Activated naive CD8-positive, alpha-beta T cell treated with anti-CD3 and anti-CD28 coated beads, Interleukin-2, amount 10 ng/mL, durations not matched to agents 7 days and 5 days (primary cell): ENCODE measurements at places on chromosomes 7 and 10.

DNA sequence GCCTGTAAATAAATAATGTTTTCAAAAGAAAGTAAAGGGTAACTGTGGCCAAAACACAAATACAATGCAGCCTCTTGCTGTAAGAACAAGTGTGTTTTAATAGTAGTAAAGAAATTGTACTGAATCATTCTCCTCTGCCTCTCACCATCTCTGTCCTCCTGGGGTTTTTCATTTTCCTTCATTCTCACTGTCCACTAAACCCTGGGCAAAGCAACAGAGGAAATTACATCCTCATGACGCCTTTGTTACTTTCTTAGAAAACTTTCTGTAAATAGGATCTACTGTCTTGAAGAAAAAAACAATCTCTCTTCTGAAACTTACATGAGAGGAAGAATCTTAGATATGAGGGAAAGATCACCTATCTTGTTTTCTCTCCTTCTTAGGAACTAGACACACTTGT is 54.6 kb downstream of the ASB4 start:
- H3K36me3 ChIP-seq, result no peaks in the 10 kb centered on the region
- no peak for DNase-seq
- H3K4me3 ChIP-seq, result no peak overlapping the region
- peaks cover 6% of the 10 kb centered on the region for H3K27me3 ChIP-seq

GRCh38 chr10:72616716-72617115 is 9.2 kb downstream of the MICU1 start:
- no peak overlapping the region for H3K4me3 ChIP-seq
- H3K27ac ChIP-seq, result no peak overlapping the region
- H3K36me3 ChIP-seq, result peaks cover 20% of the 10 kb centered on the region
- DNase-seq, result no peak
- peaks cover 6% of the 10 kb centered on the region for H3K4me1 ChIP-seq
- no peaks in the 10 kb centered on the region for H3K27me3 ChIP-seq

DNA sequence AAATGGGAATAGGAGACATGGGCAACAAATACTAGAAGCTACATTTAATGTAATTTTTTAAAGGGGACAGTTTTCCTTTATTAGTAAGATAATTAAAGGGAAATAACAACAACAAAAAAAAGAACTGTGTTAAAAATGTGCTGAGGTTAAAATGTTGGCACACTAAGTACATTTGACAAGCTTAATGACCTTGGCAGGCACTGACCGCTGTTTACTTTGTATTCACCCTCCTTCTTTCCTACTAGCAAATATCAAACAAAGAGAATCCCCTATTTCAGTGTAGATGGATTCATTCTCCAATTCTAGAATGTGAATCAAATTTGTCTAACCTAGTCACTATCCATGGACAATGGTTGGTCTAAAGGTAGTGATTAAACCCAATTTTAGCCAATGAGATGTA is 77.5 kb upstream of the TOMM7 start:
- H3K27ac ChIP-seq, result no peak overlapping the region
- peaks cover 7% of the 10 kb centered on the region for H3K4me1 ChIP-seq
- H3K36me3 ChIP-seq, result peaks cover 4% of the 10 kb centered on the region
- H3K4me3 ChIP-seq, result no peak overlapping the region

GRCh38 chr7:107138696-107139420 is 29.9 kb upstream of the HBP1 start:
- peaks cover 12% of the 10 kb centered on the region for H3K27me3 ChIP-seq
- no peak overlapping the region for H3K27ac ChIP-seq
- no peak overlapping the region for H3K4me3 ChIP-seq

DNA sequence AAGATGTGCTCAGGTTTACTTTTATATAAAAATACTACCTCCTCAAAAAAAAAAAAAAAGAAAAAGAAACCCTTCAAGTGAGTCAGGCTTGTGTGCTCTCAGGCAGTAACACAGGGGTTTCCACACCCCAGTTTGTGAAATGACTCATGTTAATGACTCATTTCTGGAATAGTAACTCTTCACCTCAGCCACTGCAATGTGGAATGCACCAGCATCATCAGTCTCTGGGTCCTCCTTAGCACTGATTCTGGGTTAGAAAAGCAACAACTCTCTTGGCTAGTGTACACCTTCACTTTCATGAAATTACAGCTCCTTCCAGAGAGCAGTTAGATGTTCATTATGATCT is 110.6 kb downstream of the EMX2 start:
- no peak overlapping the region for H3K27ac ChIP-seq
- H3K27me3 ChIP-seq, result peaks cover 8% of the 10 kb centered on the region
- H3K4me1 ChIP-seq, result peaks cover 14% of the 10 kb centered on the region
- no peak for DNase-seq
- H3K4me3 ChIP-seq, result no peak overlapping the region
- peaks cover 3% of the 10 kb centered on the region for H3K36me3 ChIP-seq

GRCh38 chr7:38215115-38215514 is 37.1 kb downstream of the STARD3NL start:
- H3K4me1 ChIP-seq, result peaks cover 36% of the 10 kb centered on the region
- H3K4me3 ChIP-seq, result no peak overlapping the region
- no peaks in the 10 kb centered on the region for H3K27me3 ChIP-seq

DNA sequence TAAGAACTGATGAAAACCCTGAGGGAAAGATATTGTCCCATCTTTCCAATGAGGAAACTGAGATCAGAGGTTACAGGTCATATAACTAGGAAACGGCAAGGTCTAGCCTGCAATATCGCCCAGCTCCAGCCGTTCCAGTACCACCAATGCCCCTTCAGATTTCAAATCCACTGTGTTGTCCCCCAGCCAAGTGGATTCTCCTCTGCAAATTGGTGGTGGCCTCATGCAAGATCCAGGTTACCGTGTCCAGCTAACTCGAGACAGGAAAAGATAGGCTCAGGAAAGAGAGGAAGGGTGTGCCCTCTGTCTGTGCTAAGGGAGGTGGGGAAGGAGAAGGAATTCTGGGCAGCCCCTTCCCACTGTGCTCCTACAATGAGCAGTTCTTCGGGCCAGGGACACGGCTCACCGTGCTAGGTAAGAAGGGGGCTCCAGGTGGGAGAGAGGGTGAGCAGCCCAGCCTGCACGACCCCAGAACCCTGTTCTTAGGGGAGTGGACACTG is 25.3 kb downstream of the PRSS2 start:
- H3K27me3 ChIP-seq, result no peaks in the 10 kb centered on the region
- no peak for DNase-seq
- H3K4me1 ChIP-seq, result peaks cover 63% of the 10 kb centered on the region
- H3K36me3 ChIP-seq, result peaks cover 63% of the 10 kb centered on the region

DNA sequence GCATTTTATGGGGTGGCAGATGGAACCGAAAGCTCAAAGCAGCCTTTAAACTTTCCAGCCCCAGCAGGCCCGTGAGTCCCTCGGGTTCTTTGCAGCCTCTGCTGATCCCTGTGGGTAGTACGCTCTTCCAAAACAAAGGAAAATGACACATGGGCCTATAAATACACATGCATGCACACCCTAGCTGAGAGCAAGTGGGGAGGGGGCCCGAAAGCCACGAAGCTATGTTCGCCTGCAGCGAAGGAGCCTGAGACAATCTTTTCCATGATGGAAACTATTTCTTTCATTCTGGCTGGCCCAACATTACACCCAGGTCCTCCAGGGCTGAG is 32.2 kb downstream of the CALML5 start:
- H3K36me3 ChIP-seq, result peaks cover 4% of the 10 kb centered on the region
- DNase-seq, result no peak
- H3K27me3 ChIP-seq, result peaks cover 2% of the 10 kb centered on the region
- H3K4me3 ChIP-seq, result no peak overlapping the region

DNA sequence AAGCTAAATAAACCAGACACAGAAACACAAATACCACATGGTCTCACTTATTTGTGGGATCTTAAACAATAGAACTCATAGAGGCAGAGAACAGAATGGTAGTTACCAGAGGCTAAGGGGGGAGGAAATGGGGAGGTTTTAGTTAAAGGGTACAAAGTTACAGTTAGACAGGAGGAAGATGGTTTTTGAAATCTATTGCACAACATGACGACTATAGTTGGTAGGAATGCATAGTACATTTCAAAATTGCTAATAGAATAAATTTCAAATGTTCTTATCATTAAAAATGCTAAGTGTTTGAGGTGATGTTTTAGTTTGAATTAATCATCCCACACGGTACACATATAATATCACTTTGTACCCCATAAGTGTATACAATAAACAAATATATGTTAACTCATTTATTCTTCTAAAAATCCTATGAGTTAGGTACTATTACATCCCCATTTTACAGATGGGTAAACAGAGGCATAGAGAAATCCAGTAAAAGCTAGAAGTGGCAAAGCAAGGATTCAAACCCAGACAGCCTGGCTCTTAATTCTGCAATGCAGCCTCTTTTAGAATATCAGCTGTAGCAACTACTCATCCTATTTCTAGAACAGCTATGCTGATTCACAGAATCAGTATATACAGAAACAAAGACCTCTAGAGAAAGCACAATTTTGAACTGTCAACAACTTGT is 50.9 kb downstream of the HBP1 start:
- H3K4me1 ChIP-seq, result peaks cover 2% of the 10 kb centered on the region
- H3K4me3 ChIP-seq, result no peak overlapping the region
- no peaks in the 10 kb centered on the region for H3K27me3 ChIP-seq

DNA sequence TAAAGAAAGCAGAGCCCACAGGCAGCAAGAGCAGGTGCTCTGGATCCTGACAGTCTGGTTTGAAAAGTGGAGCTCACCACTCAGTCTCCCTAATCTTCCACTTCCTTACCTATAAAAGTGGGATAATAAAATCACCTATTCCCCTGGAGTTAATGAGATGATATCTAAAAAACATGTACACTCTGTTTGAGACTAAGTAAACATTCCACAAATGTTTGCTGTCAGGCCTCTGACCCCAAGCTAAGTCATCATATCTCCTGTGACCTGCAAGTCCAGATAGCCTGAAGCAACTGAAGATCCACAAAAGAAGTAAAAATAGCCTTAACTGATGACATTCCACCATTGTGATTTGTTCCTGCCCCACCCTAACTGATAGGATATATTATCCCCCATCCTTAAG is 1324.5 kb downstream of the XPNPEP1 start:
- no peaks in the 10 kb centered on the region for H3K27me3 ChIP-seq
- no peak overlapping the region for H3K4me3 ChIP-seq
- no peak overlapping the region for H3K27ac ChIP-seq
- H3K4me1 ChIP-seq, result no peaks in the 10 kb centered on the region
- no peak for DNase-seq

GRCh38 chr10:21727452-21728168 is 193.6 kb downstream of the MLLT10 start:
- no peak for DNase-seq
- H3K27me3 ChIP-seq, result no peaks in the 10 kb centered on the region
- no peak overlapping the region for H3K4me3 ChIP-seq
- H3K27ac ChIP-seq, result no peak overlapping the region
- H3K4me1 ChIP-seq, result peaks cover 25% of the 10 kb centered on the region
- peaks cover 24% of the 10 kb centered on the region for H3K36me3 ChIP-seq
